Cortex of kidney (tissue), 1 donor: ENCODE measurements at places on chromosomes 6 and 20.

- no peak for DNase-seq
Measured at GRCh38 chr20:45863543-45864470, 6.4 kb downstream of the ZSWIM3 start.

DNA sequence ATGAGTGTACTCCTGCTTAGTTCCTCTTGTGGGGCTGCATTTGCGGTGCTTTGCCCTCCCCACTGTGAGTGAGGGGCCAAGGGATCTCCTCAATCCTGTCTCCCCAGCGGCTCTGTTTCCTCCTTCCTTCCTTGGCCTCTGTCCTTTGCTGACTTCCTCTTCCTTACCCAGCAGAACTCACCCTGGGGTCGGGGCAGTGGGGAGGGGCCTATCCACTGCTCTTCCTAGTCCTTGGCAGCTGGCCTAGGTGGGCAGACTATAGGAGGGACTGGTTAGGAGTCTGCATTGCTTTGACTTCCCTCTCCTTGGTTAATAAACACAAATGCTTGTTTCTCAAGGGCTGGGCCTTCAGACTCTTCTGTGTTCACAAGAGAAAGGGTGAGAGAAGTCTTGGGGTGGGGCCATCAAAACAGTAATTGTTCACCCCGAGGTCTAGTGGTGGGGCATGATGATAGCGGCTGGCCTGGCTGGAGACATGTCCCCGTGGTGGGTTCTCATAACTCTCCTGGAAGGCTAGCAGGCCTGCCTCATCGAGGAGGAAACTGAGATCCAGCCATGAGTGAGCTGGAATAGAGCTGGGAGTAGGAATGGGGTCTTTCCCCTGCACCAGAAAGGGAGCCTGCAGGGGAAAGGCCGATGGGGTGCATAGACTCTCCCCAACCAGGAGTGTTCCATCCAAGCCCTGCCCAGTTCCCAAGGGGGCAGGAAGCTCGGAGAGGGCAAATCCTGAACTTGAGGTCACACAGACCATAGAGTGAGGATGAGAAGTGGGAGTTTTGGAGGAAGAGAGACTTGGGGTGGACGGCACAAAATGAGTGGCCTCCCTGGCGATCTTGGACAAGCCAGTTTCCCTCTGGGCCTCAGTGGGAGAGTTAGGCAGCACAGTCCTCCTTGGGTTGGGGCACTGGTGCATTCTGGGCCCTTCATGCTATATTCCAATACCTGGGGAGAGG is 12.7 kb downstream of the FAM110A start:
- no peak for DNase-seq

DNA sequence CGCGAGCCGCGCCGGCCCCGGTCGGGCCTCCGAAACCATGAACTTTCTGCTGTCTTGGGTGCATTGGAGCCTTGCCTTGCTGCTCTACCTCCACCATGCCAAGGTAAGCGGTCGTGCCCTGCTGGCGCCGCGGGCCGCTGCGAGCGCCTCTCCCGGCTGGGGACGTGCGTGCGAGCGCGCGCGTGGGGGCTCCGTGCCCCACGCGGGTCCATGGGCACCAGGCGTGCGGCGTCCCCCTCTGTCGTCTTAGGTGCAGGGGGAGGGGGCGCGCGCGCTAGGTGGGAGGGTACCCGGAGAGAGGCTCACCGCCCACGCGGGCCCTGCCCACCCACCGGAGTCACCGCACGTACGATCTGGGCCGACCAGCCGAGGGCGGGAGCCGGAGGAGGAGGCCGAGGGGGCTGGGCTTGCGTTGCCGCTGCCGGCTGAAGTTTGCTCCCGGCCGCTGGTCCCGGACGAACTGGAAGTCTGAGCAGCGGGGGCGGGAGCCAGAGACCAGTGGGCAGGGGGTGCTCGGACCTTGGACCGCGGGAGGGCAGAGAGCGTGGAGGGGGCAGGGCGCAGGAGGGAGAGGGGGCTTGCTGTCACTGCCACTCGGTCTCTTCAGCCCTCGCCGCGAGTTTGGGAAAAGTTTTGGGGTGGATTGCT is 1.3 kb downstream of the VEGFA start:
- no peak for DNase-seq

DNA sequence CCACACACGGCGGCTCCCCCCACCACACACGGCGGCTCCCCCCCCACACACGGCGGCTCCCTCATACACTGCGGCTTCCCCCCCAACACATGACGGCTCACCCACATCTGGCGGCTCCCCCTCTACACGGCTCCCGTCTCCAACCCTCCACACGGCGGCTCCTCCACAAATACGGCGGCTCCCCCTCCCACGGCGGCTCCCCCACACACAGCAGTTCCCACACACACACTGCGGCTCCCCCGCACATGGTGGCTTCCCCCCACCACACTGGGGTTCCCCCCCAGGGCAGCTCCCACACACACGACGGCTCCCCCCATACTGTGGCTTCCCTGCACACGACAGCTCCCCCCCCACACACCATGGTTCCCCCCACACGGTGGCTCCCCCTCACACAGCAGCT is 98.0 kb downstream of the TTLL2 start:
- DNase-seq: no peak

DNA sequence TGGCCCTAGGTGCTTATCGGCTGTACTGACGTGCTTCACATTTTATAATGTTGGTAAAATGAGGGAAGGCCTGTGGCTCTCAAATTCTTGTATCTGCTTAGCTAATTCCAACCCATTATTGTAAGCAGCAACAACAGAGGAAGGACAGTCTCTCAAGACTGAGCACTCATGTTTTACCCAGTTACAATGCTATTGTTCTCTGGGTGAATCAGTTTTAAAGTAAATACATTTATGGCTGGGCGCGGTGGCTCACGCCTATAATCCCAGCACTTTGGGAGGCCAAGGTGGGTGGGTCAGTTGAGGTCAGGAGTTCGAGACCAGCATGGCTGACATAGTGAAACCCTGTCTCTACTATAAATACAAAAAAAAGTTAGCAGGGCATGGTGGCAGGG is 194.6 kb downstream of the PRKN start:
- no peak for DNase-seq

GRCh38 chr6:136158971-136159370 is 91.1 kb downstream of the MTFR2 start:
- no peak for DNase-seq

- no peak for DNase-seq
Measured at GRCh38 chr6:45569210-45569945, 191.6 kb upstream of the SUPT3H start.

GRCh38 chr20:40666336-40666735 is 22.7 kb downstream of the MAFB start:
- DNase-seq: no peak

GRCh38 chr20:44967207-44967807 is 995 bp downstream of the STK4 start:
- DNase-seq: no peak

GRCh38 chr6:74357321-74357720 is 661.3 kb downstream of the CD109 start:
- DNase-seq: no peak
